ENCODE measurements at places on chromosomes 13 and 19. TPM values are rescaled to one million over a fixed set of nuclear protein-coding genes. Genes with fewer than 3 reads are reported as not detected.
A peak's percentile ranks its signal among the peaks of the same experiment; 100 is the strongest.

Gene LRRC8E
- total RNA-seq, result 30.8 TPM

Gene OLFM2
- 2.2 TPM for total RNA-seq

Gene ZNF71
- 16.2 TPM for total RNA-seq

Gene ETV2
- 1.4 TPM for total RNA-seq

Gene ZGLP1
- total RNA-seq, result 1.5 TPM

Gene CLDND2
- not detected for total RNA-seq

Gene TPGS1
- 44.3 TPM for total RNA-seq

DNA sequence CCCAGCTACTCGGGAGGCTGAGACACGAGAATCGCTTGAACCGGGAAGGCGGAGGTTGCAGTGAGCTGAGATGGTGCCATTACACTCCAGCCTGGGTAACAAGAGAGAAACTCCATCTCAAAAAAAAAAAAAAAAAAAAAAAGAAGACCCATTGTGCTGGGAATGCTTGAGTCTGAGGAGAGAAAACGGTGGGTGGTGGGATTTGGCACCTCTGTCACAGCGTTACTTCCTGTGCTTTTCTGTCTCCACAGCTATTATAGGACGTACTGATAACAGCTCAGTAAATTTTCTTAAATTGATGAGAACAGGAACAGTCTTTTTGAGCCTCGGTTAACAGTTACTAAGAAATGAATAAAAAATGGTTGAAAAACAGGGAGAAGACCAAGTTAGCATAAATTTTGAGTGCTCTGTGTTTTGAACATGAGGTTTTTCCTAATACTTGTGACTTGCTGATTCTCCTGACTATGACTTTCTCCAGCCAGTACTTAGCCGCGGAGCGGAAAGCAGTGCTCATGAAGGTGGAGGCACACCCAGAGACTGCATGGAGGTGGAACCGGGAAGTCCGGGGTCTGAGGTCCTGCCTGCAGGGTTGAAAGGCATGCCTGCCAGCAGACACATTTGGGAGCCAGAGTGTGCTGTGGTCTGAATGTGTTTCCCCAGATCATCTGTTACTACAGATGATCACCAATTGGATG is 55.3 kb upstream of the TEX29 start:
- no peak for DNase-seq

DNA sequence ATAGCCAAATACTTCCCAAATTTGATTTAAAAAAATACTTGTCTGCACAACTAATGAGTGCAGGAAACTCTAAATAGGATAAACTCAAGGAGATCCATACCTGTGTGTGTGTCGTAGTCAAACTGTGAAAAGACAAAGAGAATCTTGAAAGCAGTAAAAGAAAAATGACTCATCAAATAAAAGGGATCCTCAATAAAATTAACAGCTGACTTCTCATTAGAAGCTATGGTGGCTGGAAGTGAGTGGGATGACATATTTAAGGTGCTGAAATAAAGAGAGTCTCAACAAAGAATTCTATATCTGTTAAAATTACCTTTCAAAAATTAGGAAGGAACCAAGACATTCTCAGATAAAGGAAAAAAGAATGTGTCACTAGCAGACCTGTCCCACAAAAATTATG is 13.7 kb downstream of the RNASEH2B start:
- DNase-seq, result no peak

DNA sequence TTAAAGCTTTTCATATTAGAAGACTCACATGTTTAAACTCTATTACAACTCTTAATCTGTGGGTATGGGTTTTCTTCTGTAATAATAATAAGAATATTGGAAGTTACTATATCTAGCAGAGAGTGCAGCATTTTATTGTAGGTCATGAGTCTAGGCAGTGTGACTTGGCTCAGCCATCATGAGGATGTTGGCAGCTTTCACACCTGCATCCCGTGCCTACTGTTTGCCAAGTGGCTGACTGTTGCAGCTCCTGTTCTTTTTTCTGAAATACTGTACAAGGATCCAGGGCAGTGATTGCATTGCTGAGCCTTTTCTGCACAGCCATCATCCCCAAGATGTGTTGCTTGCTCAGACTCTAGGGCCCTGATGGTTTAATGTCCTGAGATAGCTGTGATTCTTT is 47.4 kb downstream of the MTUS2 start:
- DNase-seq, result no peak

- peak; percentile 32 for DNase-seq
These were observed 427 bp downstream of the ZNF160 start for GRCh38 chr19:53102756-53103233.

DNA sequence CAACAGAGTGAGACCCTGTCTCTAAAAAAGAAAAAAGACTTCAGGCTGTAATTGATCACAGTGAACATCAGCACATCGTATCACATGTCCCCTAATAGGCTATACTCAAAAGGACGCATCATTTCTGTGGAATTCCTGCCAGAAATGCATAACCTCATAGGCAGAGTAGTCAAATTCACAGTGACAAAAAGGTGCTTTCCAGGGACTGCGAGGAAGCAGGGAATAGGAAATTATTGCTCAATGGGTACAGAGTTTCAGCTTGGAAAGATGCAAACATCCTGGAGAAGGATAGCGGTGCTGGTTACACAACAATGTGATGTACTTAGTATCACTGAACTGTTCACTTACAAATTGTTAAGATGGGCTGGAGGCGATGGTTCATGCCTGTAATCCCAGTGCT is 41.1 kb upstream of the MRI1 start:
- DNase-seq, result peak; percentile 60

DNA sequence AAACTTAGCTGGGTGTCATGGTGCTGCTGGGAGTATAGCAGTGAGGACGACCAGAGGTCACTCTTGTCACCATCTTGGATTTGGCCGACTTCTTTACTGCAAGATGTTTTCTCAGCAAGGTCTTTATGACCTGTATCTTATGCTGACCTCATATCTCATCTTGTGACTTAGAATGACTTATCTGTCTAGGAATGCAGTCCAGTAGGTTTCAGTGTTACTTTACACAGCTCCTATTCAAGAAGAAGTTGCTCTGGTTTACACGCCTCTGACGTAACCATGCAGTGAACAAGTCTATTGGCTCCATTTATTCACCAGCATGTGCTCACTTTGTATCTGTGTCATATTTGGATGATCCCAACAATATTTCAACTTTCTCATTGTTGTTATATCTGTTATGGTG is 26.7 kb downstream of the ZNF850 start:
- no peak for DNase-seq

DNA sequence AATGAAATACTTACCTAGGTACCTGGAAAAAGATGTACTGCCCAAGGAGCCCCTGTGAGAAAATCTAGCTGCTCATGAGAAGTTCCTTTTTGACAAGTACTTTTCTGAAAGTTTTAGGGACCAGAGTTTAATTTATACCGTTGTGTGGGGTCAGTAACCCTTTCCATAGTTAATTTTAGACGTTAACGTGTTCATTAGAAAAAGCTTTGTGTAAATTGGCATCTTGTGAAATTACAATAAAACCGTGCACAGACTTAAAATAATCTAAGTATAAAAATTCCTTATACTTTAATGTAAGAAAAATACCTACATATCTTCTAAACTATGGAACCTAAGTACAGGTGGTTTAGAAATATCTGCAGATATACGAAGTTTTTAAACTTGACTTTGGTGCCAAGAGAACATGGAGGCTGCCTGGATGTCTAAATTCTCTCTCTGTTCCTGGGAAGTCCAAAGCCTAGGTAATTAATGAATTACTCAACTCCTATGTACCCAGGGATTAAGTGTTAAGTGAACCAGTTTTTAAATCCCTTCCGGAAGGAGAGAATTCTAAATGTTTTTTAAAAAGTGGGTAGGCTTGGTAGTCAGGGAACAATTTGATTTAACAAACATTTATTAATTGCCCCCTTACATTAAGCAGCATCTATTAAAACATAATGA is 50.2 kb upstream of the PDX1 start:
- no peak for DNase-seq

- DNase-seq, result no peak
These were observed 210.6 kb downstream of the UQCRFS1 start for GRCh38 chr19:29002336-29002735.

DNA sequence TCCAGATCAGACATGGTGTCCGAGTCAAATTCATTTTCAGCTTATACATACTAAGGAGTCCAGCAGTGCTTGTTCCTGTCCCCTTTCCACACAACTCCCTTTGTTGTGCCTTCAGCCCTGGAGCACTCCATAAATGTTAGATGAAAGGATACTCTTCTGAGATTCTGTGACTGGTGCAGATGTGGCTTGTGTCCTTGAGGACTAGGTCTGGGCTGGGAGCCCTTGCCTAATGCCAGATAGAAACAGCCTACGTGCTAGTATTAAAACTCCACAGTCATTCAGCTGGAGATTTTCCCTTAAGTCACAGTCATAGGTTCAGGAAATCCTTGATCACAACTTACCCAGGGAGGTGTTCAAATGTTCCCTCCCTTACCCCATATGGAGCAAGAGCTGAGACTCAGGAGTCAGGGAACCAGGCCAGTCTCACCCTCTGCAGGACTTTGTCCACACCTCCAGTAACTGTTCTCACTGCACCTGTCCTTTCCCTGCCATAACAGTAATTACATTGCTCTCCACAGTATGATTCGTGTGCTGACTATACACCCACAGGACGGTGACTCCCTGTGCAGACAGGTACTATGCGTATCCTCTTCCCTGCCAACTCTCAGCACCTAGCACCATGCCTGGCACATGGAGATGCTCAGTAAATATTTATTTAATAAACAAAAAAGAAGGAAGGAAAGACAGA is 15.5 kb upstream of the SERPINE3 start:
- DNase-seq, result no peak

- no peak for DNase-seq
These were observed 63.5 kb upstream of the MYCBP2 start for GRCh38 chr13:77390391-77390790.

DNA sequence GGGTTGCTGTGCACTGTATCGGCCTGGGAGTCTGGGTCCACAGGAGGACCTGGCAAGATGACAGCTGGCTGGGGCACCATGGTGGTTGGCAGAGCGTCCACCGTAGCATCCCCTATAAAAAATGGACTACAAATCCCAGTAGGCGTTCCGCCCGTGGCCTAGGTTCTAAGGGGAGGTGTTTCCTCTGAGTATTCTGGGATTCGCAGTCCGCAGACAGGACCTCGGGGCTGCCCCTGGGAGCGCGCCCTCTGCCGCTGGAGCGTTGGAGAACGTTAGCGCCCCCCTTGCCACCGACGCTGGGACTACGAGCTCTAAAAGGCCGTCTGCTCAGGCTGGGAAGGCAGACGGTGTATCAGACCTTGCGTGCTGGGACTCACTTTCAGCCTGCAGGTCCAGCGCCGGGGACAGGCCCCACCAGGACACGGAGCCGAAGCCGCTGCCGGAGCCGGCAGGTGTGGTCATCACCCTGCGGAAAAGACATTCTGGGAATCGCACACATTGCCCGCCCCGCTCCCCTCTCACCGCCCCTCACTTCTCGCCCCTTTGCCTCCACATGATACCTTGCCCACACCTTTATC is 372 bp downstream of the DNAAF3 start:
- DNase-seq, result peak; percentile 92

DNA sequence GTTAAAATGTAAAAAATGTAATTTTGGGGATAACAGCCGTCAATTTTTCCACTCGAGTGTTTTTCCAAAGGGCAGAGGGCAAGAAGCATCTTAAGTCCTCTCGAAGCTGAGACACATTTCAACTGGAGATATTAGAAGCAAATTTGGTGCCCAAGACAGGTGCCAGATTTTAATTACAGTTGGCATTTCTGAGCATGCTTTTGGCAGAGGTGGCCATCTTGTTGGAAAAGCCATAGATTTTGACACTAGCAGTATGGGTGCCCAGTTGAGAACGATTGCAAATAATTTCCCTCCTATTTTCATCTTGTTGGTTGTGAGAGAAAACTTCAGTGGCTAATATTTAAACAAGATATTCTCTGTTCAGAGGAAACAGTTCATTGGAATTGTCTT is 146.3 kb downstream of the TM9SF2 start:
- DNase-seq, result no peak

- DNase-seq, result no peak
These were observed 38.7 kb upstream of the FARP1 start for GRCh38 chr13:98103942-98104880.

DNA sequence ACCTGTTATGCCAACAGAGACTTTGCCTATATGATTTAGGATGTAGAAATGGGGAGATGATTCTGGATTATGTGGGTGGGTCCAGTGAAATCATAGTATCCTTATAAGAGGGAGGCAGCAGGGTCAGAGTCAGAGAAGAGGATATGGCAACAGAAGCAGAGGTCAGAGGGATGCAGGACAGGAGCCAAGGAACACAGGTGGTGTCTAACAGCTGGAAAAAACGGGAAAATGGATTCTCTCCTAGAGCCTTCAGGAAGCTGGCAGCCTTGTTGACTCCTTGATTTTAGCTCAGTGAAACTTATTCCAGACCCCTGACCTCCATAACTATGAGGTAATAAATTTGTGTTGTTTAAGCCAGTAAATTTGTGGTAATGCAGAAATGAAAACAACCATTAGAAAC is 28.8 kb upstream of the OXGR1 start:
- DNase-seq, result no peak

DNA sequence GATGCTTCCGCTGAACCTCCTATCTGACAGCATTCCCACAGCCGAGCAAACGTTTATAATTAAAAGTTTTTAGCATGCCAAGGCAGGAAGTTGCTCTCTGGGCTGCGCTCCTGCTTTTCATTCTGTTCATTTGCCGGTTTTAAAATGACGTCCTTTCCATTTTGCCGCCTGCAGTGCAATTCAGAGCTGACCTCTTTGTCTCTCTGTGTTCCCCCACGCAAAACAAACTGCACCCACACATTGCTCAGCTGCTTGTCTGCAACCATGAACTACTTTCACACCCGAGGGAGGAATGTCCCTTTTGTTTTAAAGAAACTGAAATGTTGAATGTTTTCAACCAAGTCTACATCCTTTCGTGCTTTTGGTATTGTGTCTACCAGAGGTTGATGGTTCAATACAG is 416.5 kb downstream of the EFNB2 start:
- no peak for DNase-seq

- DNase-seq, result no peak
These were observed 26.9 kb downstream of the MZT1 start for GRCh38 chr13:72700509-72700908.

DNA sequence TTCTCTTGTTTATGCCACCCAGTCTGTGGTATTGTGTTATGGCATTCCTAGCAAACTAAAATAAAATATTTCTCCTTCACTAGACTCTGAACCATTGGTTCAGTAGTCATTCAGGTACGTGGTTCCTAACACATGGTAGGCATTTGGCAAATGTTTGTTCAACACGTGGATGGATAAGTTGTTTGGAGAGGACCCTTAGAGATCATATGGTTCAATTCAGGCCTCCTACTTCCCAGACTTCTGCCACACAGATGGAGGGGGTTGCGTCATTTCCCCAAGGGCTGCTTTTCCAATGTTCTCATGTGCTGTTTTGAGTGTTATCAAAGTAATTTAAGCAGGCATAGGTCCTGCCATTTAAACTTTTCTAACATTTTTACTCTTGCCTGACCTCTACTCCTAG is 6.7 kb downstream of the CXCL17 start:
- no peak for DNase-seq

Data from A172 (cell line).